Neural progenitor cell (in vitro differentiated cells): ENCODE measurements at places on chromosomes 7 and 10. TPM values are rescaled to one million over a fixed set of nuclear protein-coding genes. Genes with fewer than 3 reads are reported as not detected.

- no peak for DNase-seq
Observed at GRCh38 chr7:156379324-156380070, 261.1 kb upstream of the RNF32 start.

DNA sequence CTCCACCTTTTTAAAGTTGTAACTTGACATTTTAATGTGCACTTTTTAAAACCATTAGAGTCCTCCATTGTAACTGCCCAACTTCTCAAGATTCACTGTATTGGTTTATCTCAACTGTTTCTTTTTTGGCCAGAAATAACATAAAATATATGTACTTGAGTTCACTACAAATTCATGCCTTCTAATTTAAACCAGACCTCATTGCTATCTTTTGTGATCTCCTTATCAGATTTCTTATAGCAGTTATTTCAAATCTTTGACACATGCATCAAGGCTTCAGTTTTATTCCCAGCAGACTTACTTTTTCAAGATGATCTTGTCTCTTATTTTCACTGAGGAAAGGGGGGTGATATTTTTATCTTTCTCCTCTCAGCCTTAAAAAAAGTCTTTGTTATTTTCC is 154.3 kb downstream of the PHF14 start:
- DNase-seq: no peak

GRCh38 chr10:112791447-112791846 is 158.6 kb upstream of the TCF7L2 start:
- DNase-seq: no peak

GRCh38 chr7:14085901-14086300 is 96.4 kb upstream of the ETV1 start:
- no peak for DNase-seq

- DNase-seq: no peak
Observed at GRCh38 chr10:70490142-70490541, 11.6 kb downstream of the PALD1 start.

DNA sequence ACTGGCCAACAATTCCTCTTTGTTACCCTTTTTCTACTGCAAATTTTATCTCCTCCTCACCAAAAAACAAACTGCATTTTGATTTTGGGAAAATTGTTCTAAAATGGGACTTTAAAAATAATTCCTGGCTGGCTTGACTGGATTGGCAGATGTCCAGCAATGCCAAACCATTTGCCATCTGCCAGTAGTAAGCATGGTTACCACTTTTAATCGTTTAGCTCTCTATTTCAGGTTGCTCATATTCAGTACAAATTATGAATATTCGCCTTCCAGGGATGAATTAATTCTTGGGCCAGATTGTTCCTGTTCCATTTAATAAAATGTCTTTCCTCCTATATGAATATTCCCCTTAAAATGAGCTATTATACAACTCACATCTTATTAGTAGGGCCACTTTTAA is 35.7 kb downstream of the SMNDC1 start:
- DNase-seq: no peak

GRCh38 chr10:104910712-104911111 is 269.6 kb downstream of the SORCS3 start:
- DNase-seq: no peak

- no peak for DNase-seq
Observed at GRCh38 chr10:113001599-113002448, 51.8 kb downstream of the TCF7L2 start.

- no peak for DNase-seq
Observed at GRCh38 chr10:133453516-133454203, at the start of gene SCART1. Gene SCART1, plus strand, starts transcription at chr10:133453945. Its CDS starts 53 bp downstream, at chr10:133453998.

GRCh38 chr7:127556404-127556803 is 29.0 kb downstream of the GCC1 start:
- DNase-seq: no peak

GRCh38 chr7:130945411-130945811 is 211.4 kb upstream of the KLF14 start:
- no peak for DNase-seq

GRCh38 chr10:59907918-59908807 is 1.8 kb upstream of the CCDC6 start:
- DNase-seq: peak; percentile 77

DNA sequence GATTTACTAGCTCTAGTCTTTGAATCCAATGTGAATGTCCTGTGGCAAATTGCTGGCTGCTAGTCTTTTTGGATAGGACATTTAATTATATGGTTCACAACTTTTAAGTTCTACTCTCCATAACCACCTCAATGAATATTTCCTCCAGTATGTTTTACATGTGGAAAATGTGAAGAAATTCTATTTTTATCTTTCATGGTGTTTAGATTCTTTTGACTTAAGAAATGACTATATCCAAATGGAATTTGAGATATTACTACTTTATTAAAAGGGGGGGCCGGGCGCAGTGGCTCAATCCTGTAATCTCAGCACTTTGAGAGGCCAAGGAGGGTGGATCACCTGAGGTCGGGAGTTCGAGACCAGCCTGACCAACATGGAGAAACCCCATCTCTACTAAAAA is 202.0 kb downstream of the ARL4A start:
- no peak for DNase-seq

The PLPP4 gene
- 0.90 TPM in 1 of 2 replicates, not detected in the other for total RNA-seq

The AKR1C2 gene
- total RNA-seq: 1.8 and 4.7 TPM in 2 replicates

The SFTPA2 gene
- not detected in 2 replicates for total RNA-seq

The PPA1 gene
- 134 and 203 TPM in 2 replicates for total RNA-seq

The DBF4 gene
- 87.6 and 148 TPM in 2 replicates for total RNA-seq

The AGBL3 gene
- total RNA-seq: 0.58 and 2.1 TPM in 2 replicates

The SOSTDC1 gene
- total RNA-seq: 1.9 TPM in 2 replicates

The RNF148 gene
- total RNA-seq: 0.11 and 0.40 TPM in 2 replicates
